CD4-positive, alpha-beta T cell treated with Interleukin-2 at 100 ng/mL for 4 hours (primary cell): ENCODE measurements at places on chromosomes 1 and 21.

- no peak for DNase-seq
Observed at GRCh38 chr1:183331091-183331742, 87.0 kb downstream of the NMNAT2 start.

GRCh38 chr1:180194546-180195207 lies 35.4 kb upstream of the LHX4 start:
- no peak for DNase-seq

- DNase-seq: peak; percentile 76
Observed at GRCh38 chr1:110872745-110873720, at the start of gene CD53. Gene CD53 (plus strand): TSS chr1:110873148. CDS start chr1:110891409, 18,261 bp downstream.

- no peak for DNase-seq
Observed at GRCh38 chr1:10383630-10384029, 15.2 kb upstream of the PGD start.

- no peak for DNase-seq
Observed at GRCh38 chr1:53031732-53032131, 30.3 kb upstream of the PODN start.

- DNase-seq: no peak
Observed at GRCh38 chr21:43734928-43735229, 15.9 kb downstream of the PDXK start.

GRCh38 chr1:200724064-200724463 lies 14.6 kb upstream of the CAMSAP2 start:
- DNase-seq: no peak

DNA sequence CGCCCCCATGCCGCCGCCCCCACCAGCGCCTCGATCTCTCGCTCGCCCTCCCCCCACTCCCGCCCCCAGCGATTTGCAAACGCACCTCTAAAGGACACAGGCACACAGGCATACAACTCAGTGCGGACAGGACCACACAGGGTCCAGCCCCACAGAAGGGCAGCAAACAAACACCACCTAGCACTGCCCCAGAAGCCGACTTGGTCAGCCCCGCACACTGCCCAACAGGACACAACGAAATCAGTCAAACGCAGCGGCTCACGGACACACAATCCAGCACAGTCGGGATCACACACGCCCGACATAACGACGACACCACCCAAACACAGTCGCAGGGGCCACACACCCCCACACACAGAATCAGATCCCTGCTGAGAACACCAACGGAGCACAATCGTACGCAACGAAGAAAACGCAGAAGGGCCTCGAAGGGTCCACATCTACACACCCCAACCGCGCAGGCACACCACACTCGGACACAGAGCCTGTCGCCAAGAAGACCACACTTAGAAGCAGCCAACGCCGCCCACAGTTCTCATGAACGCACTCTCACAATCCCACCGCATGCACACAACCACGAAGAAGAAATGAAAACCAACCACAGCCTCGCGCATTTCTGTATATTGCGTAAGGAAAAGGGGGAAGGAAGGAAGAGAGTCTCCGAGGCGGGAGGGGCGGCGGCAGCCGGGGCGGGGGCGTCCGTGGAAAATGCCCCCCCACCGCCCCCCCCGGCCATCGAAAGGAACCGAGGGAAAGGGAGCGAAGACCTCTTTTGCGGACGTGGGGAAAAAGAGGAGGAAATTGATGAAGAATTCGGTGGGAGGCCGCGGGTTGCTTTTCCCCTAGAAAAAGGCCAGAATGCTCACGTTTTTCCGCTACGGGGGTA lies 481 bp downstream of the TAL1 start:
- no peak for DNase-seq

DNA sequence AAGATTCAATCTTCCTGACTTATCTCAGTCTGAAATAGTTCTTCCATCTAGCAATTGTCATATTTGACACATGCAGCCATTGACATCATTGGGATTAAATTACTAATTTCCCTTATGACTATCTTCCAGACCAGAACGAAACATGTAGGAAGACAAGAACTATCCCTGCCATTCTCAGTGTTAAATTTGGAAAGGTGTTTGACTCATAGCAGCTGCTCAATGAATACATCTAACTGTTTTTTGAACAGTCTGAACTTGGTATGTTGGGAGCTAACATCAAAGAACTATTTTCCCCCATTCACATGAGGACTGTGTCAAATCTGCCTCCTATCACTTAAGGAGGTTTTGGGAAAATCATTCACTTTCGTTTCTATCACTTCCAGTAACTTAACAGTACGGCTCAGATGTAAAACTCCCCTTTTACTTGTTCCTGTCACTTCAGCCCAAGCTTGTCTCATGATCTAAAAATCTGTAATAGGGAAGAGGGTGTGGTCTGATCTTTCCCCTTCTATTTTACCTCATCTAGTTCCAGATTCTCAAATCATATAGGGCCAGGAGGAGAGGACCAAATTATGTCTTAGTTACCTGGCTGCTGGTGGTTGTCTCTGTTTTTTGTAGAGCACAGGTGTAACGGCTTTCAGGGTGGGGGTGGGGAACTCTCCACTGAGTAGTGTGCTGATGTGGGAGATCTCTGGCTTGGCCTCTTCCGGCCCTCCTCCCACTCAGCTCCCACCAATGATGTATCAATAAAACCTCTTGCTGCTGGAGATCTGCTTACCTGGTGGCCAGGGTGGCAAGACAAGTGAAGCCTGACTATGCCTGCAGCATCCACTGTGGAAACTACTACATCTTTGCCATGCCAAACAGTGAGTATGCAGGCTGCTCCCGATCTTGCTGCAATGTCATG lies 26.2 kb upstream of the SLAMF1 start:
- no peak for DNase-seq

DNA sequence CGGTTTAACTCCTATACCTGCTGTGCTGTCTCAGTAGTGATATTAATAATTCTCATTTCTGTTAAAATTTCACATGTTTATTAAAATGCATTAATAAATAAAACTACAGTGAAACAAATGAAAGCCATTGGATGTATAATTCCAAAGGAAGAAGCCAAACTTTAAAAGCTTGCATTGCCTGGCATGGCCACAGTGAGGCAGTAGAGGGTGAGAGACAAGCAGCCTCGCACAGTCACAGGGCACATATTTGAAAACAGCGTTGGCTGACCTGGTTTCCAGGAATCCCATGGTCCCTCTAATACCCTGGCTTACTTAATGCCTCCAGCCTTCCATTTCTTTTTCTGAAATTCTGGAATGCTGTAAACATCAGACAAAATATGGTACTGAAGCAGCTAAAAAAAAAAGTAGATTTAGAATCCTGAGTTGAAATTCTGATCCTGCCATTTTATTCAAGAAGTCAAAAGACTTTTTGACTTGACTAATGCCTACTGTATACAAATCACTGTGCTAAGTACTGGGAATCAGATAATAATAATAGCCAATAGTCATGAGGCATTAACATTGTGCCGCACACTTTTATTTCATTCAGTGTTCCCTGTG lies 6.7 kb upstream of the RNASEL start:
- peak; percentile 70 for DNase-seq

- no peak for DNase-seq
Observed at GRCh38 chr1:67802565-67802964, 30.7 kb downstream of the GNG12 start.

DNA sequence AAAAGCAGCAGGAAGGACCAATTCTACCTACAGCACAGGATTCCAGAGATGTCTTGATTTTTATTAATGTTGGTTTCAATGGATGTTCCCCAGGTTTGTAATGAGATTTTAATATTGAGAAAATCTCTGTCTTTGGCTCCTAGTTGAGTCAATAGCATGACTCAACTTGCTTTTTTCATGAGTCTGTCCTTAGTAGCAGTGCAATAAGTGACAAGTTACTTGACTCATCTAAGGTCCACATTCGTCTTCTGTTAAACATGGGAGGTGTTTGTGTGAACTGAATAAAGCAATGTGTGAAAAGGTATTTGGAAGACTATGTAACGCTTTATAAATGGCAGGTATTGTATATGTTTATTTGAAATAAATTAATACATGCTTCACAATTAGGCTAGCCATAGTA lies 645.0 kb upstream of the PTBP2 start:
- no peak for DNase-seq

- DNase-seq: no peak
Observed at GRCh38 chr1:230280054-230280795, 145.9 kb downstream of the PGBD5 start.

GRCh38 chr1:44792736-44793502 lies 4.9 kb upstream of the BEST4 start:
- no peak for DNase-seq

DNA sequence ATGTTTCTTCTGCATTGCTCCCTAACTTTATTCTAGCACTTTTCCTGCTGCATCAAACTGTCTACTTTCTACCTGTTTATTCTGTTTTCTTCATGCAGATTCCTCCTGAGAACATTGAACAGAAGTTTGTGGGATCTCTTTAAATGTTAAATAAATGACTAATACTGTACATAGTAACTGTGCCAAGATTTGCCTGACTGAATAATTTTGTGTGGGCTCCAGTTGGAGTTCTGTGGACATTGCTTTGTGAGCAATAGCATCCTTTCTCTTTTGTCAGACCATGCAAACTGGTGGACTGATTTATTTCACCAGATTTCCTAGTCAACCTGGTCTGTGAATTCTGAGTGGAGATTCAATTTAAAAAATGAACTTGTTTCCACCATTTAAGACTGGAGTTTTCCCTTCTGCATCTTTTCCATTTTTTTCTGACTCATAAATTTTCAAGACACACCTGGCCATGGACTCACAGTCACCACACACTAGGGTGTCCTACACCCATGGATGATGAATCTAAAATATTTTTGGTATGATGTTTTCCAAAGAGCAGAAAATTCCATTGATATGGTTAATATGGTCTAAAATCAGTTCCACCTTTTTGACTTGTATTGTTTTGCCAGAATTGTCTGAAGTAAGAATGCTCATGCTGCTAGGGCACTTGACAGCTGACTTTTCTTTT lies 140.7 kb upstream of the SPAG17 start:
- no peak for DNase-seq

DNA sequence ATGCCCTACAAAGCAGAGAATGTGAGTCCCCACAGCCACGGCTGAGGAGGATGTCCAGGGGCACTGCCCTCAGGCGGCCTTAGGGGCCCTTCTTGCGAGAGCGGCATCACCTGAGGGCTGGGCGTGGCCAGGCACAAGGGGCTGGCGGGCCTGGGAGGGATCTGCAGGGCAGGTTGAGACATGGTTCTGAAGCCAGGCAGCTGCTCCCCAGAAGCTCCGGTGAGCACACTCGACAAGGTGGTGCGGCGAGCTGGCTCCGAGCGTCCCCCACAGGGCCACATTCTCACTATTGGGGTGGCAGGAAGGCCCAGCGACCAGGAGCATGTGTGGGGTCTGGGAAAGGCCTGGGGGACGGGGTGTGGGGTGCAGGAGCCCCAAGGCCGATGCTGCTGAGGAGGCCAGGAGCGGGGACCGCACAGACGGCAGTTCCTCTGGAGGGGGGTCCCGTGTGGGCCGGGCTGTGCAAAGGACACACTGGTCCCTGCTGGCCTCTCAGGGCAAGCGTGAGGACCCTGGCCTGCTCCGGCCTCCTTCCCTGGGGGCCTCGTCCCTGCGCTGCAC lies 47.2 kb downstream of the MORN1 start:
- no peak for DNase-seq

DNA sequence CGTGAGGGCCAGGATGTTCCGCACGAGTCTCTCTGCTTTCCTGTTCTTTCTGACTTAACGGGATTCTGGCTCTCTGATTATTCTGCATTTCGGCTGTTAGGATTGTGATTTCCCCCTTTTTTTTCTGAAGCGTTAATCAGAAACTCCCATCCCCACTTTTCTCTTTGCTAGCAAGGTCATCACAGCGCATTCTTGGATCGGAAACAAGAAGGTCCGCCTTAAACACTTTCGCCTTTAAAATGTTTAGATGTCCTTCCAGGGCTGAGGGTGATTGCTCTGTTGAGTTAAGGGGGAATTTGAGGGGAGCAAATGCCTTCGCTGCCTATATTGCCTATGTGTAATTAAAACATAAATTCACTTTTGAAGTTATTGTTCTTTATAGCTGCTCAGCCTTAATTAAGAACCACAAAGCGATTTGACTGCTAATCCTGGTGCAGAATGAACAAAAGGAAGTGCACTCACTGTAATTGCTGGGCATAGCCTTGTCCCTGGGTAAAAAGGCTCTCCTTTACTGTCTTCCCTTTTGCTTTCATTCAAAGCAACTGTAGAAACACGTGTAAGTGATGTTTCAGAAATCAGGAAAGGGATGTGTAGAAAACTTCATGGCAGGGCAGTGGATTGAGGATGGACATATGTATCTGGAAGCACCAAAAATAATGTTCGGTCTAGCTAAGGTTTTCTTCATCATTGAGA lies 1.2 kb downstream of the LAMC1 start:
- DNase-seq: no peak

DNA sequence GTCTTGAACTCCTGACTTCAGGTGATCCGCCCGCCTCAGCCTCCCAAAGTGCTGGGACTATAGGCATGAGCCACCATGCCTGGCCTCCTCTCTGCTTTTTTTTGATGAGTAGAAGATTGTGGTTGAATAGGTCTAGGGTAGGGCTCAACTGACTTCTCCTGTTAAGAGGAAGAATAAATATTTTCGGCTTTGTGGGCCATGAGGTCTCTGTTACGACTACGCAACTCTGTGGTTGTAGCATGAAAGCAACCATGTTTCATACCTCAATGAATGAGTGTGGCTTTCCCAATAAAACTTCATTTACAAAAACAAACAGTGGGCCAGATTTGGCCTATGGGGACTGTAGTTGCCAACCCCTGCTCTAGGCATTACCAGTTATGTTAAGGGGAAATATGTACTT lies 67.8 kb downstream of the NID1 start:
- DNase-seq: no peak

DNA sequence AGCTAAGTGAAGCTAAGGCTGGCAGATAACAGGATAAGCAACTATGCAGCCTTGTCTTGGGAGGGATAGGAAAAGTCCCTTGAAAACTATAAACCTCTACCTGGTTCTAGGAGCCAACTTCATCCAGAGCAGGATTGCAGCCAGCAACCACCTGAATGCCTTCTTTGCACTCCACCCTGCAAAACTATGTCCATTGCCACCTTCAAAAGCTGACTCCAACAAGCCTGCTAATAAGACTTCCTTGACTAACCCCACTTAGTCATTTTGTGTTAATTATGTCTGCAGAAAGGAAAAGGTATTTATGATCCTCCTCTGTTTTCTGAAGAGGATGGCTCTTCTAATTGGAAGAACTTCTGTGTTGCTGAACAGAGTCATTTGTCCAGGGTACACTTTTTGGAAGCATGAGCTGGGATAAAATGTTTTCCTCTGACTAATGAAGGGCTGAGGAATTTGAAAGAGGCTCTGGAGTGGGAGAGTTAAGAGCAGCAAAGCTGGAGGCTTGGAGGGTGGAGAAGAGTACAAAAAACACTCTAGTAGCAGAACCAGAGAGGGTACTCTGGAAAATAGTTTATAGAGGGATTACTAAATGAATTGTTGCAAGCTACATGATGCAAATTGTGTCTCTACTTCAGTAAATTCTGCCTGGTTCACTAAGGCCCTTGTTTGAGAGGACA lies 9.6 kb upstream of the RIMKLA start:
- DNase-seq: no peak

DNA sequence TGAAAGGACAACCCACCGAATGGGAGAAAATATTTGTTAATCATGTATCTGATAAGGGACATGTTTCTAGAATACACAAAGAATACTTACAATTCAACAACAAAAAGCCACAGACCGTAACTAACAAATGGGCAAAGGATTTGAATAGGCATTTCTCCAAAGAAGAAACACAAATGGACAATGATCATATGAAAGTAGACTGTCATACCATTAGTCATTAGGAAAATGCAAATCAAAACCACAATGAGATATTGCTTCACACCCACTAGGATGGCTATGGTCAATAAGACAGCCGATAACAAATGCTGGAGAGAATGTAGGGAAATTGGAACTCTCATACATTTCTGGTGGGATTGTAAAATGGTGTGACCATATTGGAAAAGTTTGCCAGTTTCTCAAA lies 367.2 kb upstream of the SGIP1 start:
- no peak for DNase-seq

- no peak for DNase-seq
Observed at GRCh38 chr1:80441664-80442063, 1359.1 kb upstream of the ADGRL2 start.
